ENCODE measurements at places on chromosomes 5 and 9. TPM values are rescaled to one million over a fixed set of nuclear protein-coding genes. Genes with fewer than 3 reads are reported as not detected.

TERT gene
- not detected for total RNA-seq

FOXD4L5 gene
- total RNA-seq: 0.06 TPM

STK32A gene
- 3.4 TPM for total RNA-seq

MEGF10 gene
- total RNA-seq: 0.06 TPM

GAS1 gene
- 5.5 TPM for total RNA-seq

CRAT gene
- total RNA-seq: 46.9 TPM

INSL4 gene
- under 0.01 TPM for total RNA-seq

MYO10 gene
- 42.0 TPM for total RNA-seq

OMD gene
- 1.1 TPM for total RNA-seq

OR1L1 gene
- total RNA-seq: not detected

SLC2A6 gene
- 14.3 TPM for total RNA-seq

FST gene
- 95.7 TPM for total RNA-seq

SPATA31E1 gene
- not detected for total RNA-seq

CD14 gene
- total RNA-seq: 1.6 TPM

SPATA31C1 gene
- not detected for total RNA-seq

AP3S1 gene
- total RNA-seq: 104 TPM

ZNF483 gene
- 1.3 TPM for total RNA-seq

SNCAIP gene
- 0.93 TPM for total RNA-seq

KCNMB1 gene
- total RNA-seq: 1.3 TPM

CDC20B gene
- 0.06 TPM for total RNA-seq

C5orf46 gene
- 0.66 TPM for total RNA-seq

COL5A1 gene
- 74.9 TPM for total RNA-seq

WNK2 gene
- total RNA-seq: not detected

F2RL2 gene
- 1.7 TPM for total RNA-seq

FRMD3 gene
- 3.9 TPM for total RNA-seq

ASPN gene
- 19.8 TPM for total RNA-seq

FAM78A gene
- total RNA-seq: 0.44 TPM

FOXD4L3 gene
- total RNA-seq: not detected

ADAMTS6 gene
- 23.5 TPM for total RNA-seq

SH3TC2 gene
- total RNA-seq: 9.5 TPM

ANKRD31 gene
- total RNA-seq: 0.13 TPM

ACOT12 gene
- not detected for total RNA-seq

SMIM15 gene
- 79.8 TPM for total RNA-seq

SLC1A3 gene
- 0.19 TPM for total RNA-seq

SH3GL2 gene
- not detected for total RNA-seq

PFN3 gene
- total RNA-seq: not detected

Measured in aortic smooth muscle cell (primary cell).